ENCODE measurements at places on chromosomes 5 and 9. TPM values are rescaled to one million over a fixed set of nuclear protein-coding genes. Genes with fewer than 3 reads are reported as not detected.

The PCDHGB7 gene
- total RNA-seq = 12.1 TPM

The FRMD3 gene
- 81.0 TPM for total RNA-seq

The RFX3 gene
- total RNA-seq = 3.4 TPM

The GHR gene
- 15.1 TPM for total RNA-seq

The BTNL3 gene
- not detected for total RNA-seq

The SLC36A2 gene
- total RNA-seq = 0.39 TPM

The MEF2C gene
- total RNA-seq = 74.5 TPM

The LCN1 gene
- total RNA-seq = not detected

The WDR41 gene
- 36.5 TPM for total RNA-seq

The OGN gene
- 25.9 TPM for total RNA-seq

The NUTM2F gene
- total RNA-seq = not detected

The CDH12 gene
- not detected for total RNA-seq

The PPP3R2 gene
- total RNA-seq = not detected
